Activated CD4-positive, alpha-beta T cell treated with anti-CD3 and anti-CD28 coated beads for 4 hours (primary cell): ENCODE measurements at places on chromosomes 12 and 14.

GRCh38 chr14:74613211-74613914 lies 1.3 kb upstream of the LTBP2 start:
- DNase-seq: no peak

- DNase-seq: no peak
Observed at GRCh38 chr12:113299619-113300237, 35.2 kb downstream of the SLC8B1 start.

DNA sequence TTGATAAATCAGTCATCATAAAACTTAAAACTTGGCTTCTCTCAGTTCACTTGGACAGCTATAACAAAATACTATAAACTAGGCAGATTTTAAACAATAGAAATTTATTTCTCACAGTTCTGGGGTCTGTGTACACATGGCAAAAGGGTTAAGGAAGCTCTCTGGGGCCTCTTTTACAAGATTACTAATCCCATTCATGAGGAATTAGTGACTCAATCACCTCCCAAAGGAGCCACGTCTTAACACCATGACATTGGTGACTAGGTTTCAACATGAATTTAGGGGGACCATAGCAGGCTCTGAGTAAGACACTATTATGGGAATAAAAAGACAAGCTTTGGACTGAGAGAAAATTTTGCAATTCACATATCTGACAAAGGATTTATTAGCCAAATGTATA lies 436.5 kb downstream of the PDZRN4 start:
- DNase-seq: no peak

- DNase-seq: no peak
Observed at GRCh38 chr14:74859757-74860552, 16.0 kb downstream of the PROX2 start.

DNA sequence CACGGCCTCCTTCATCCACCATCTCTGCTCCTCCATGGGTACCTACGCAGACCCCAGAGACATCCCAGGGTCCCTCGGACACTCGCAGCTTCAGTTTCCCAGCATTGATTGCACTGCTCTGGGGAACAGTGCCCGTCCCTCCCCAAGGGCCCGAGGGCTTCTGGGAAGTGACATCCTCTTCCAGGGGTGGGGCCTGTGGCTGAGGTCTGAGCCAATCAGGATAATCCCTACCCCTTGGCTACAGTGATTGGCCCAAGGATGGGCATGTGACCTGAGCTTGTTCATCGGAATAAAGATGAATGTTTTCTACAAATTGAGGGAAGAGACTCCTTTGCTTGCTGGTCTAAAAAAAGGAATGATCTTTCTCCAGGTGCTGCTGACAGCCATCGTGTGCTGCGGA lies 37.3 kb upstream of the MYL2 start:
- DNase-seq: no peak

GRCh38 chr12:132439333-132439904 lies 50.5 kb upstream of the FBRSL1 start:
- no peak for DNase-seq

- DNase-seq: no peak
Observed at GRCh38 chr12:111570084-111570961, 28.8 kb downstream of the ATXN2 start.

DNA sequence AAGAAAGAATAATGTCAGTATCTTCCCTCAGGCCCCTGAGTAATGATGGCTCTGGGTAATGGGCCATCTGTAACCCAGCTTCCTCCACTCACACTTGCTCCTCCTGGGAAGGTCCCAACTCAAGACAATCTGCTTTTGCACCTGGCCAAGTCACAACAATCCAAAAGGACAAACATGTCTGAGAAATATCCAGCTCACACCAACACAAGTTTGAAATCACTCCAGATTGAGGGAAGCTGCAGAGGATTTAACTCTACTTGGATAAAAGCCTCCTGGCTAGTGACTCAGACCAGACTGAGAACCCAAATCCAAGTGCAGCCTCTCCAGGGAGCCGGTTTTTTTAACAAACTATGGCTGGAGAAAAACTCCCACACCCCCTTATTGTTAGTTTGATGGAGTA lies 34.2 kb downstream of the RTRAF start:
- DNase-seq: no peak

GRCh38 chr12:105825141-105825540 lies 313.6 kb downstream of the NUAK1 start:
- DNase-seq: no peak

GRCh38 chr12:25932971-25933370 lies 25.5 kb upstream of the RASSF8 start:
- DNase-seq: no peak

DNA sequence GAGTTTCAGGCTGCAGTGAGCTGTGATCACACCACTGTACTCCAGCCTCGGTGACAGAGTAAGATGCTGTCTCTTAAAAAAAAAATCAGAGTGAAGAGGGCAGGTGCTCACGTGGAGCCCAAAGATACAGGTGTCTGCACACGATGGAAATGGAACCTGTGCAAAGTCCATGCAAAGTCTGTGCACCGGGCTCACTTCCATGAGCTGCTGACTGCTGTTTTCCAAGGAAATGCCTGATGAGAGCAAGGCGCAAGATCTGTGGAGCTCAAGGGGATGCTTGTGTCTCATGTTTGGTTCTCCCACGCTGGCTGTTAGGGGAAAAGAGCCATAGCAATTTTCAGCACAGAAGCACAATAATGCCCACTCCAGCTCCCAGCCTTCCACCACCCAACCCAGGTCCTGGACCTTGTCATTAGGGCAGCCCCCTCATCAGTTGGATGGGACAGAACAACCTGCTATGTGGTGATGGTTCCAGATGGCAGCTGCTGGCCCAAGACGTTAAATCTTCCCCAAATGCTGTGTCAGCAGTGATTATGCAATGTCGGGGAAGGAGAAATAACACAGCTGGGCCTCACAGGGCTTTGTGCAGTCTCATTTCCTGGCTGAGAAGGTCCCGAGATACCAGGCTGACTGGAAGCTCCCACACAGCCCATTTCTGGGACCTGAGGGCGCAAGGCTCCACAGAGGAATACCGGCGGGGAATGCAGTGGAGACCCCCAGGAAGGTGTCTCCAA lies 27.9 kb upstream of the DICER1 start:
- DNase-seq: no peak

DNA sequence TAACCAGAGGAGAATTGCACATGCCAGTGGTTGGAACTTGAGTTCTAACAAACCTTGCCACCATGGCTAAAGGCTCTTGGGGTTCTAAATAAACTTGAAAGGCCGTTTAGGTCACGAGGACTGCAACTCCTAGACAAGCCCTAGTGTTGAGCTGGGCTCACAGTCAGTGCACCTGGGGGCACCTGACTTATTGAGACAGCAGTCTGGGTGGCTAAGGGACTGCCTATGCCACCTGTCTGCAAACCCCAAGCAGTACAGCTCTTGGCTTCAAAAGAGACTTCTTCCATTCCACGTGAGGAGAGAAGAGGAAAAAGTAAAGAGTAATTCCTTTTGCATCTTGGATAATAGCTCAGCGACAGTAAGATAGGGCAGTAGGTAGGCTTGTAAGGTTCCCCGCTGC lies 765.6 kb upstream of the FOXG1 start:
- DNase-seq: no peak

DNA sequence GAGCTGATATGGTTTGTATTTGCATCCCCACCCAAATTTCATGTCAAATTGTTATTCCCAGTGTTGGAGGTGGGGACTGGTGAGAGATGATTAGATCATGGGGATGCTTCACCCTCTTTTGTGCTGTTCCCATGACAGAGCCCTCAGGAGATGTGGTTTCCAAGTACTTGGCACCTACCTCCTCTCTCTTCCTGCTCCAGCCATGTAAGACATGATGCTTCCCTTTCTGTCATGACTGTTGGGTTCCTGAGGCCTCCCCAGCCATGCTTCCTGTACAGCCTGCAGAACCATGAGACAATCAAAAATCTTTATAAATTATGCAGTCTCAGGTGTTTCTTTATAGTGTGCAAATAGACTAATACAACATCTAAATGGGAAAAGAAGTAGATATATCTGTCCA lies 754.5 kb downstream of the TMEM121 start:
- DNase-seq: no peak

- peak; percentile 8 for DNase-seq
Observed at GRCh38 chr12:116325336-116325664, 47.8 kb upstream of the MED13L start.

DNA sequence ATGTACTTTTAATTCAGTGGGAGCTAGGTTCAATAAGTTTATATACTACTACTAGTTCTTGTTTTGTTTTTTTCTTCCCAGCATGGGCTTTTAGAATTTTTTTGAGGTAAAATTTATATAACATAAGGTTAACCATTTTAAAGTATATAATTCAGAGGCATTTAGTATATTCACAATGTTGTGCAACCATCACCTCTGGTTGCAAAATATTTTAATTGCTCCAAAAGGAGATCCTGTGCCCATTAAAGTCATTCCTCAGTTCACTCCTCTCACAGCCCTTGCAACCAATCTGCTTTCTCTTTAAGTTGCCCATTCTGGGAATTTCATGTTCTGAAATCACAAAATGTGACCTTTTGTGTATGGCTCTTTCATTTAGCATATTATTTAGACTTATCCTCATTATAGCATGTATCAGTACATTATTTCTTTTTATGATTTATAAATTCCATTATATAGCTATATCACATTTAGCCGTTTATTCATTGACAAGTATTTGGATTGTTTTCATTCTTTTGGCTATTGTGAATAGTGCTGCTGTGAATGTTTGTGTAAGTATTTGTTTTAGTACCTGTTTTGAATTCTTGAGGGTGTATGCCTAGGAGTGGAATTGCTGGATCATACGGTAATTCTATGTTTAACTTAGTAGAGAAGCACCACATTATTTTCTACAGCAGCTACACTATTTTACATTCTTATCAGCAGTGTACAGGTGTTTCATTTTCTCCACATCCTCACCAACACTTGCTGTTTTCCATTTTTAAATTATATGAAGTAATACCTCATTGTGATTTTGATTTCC lies 59.1 kb downstream of the ARHGAP5 start:
- DNase-seq: no peak

DNA sequence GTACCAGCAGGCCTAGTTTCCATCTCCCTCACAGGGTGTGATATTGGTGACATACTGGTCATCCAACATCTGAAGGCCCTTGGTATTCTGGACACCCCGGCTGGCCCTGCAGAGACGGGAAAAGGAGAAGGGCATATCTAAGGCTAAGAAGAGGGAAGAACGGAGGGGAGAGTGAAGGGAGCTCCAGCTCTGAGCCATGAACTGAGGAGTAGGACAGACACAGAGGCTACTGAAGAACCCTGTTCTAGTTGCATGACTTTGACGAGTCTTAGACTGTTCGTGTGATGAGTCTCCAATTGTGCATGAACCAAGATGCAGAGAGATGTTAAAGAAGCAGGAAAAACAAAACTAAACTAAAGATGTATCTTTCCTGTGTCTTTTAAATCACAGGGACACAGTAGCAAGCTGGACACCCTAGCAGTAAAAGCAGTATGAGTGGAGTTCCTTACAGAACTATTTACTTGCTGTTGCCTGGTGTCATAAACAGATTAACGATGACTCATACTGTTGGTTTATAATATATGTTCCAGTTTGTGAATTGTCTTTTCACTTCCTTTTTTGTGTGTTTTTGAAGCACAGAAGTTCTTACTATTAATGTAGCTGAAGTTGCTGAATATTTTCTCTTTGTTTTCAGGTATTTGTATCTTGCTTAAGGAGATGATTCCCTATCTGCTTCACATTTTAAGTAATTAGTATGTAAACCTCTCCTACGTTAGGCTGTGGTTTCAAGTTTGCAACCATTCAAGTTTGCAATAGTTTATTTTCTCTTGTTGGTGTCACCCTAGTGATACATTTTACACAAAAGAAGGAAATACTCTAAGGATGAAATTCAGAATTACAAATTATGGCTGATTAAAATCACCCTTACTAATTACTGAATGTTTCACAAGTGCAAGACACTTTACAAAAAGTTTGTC lies 15.7 kb downstream of the FAR2 start:
- no peak for DNase-seq

DNA sequence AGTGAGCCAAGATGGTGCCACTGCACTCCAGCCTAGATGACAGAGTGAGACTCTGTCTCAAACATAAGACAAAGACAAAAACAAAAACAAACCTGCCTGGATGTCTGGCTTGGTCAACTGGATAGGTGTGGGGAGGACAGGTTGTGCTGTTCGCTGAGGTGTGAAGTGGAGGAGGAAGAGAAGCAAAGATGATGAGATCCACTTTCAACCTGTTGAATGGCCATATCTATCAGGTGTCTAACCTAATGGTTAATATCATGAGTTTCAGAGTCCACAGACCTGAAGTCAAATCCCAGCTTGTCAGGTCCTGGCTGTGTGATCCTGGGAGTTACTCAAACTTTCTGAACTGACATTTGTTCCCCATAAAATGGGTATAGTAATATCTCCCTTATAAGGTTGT lies 9.7 kb upstream of the CCDC177 start:
- no peak for DNase-seq

DNA sequence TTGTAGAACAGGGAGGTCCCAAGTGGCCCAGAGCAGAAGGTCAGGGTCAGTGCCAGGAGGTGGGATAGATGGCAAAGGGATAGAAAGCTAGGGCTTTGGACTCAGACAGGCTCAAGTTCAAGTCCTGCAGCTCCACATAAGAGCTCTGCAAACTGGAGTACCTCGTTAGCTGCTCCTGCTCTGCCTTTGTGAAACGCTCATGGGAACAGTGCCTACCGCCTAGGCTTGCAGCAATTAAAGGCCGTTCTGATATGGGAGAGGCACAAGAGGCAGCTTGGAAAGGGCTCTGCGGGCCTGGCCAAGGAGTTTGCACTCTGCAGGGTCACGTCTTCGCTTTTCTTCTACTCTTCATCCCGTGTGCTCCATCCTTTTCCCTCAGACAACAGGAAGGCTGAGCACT lies 54.1 kb downstream of the MAP1LC3B2 start:
- DNase-seq: no peak

GRCh38 chr12:30828686-30829085 lies 73.9 kb upstream of the CAPRIN2 start:
- no peak for DNase-seq

- DNase-seq: no peak
Observed at GRCh38 chr14:59787045-59787674, 83.4 kb downstream of the RTN1 start.

GRCh38 chr12:90990611-90991010 lies 14.2 kb downstream of the EPYC start:
- no peak for DNase-seq

- DNase-seq: no peak
Observed at GRCh38 chr12:20320552-20320951, 47.8 kb upstream of the PDE3A start.
